ENCODE measurements at places on chromosomes 1 and 21.

GRCh38 chr1:151478140-151478812 is 19.0 kb upstream of the POGZ start:
- DNase-seq, result no peak

DNA sequence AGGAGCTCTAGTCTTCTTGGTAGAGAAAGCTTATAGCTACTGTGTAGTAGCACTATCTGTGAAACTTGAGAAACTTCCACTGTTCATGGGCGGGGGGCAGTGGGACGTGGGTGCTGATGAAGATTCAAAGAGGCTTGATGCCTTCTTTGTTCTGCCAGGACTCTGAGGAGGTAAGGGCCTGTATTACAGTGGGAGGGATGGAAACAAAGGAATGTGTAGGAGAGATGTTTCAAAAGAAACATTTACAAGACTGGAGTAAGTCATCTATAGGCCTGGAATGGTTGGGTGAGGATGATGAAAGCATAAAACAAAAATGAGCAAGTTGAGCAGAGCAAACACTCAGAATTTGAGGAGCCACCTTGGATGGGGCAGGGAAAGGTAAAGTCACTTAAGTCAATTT is 89.4 kb downstream of the C1orf21 start:
- no peak for DNase-seq

DNA sequence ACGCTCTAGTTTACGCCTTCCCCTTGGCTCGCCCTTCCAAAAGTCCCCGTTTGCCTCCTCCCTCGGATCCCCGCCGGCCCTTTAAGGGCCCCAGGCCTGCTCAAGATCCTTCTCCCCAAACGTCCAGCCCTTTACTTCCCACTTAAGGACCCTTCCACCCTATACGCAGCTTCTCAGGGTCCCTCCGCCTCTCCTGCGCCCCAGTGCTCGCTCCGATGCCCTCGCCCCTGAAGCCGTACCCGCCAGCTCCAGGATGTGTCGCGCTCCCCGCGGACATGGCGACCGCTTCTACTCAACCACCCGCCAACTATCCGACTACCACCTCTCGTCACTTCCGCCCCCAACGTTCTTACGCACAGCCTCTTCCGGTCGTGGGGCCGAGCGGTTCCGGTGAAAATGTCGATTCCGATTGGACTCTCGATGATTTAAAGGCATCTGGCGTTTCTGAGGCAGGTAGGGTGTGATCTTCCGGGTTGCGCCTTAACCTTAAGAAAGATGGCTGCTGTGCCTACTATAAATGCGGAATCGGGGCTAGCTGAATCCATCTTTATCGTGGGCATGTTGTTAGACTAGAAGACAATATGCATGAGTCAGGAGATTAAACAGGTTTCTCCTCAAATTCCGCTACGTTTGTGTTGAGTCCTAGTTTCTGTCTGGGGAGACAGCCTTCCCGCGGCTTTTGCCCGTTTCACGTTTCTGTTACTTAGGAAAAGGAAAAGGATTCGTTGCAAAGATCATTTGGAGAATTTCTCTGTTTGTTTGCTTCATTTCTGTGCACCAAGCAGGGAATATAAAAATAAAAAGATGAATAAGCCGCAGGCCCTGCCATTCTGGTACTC is at the start of gene KHDC4:
Gene KHDC4, minus strand, starts transcription at position 317 of the 839 bp plus-strand sequence. Its CDS starts 40 bp downstream, at position 277.
- DNase-seq, result peak; percentile 89

- peak; percentile 18 for DNase-seq
These were observed 35.2 kb downstream of the DNASE2B start for GRCh38 chr1:84433258-84434080.

DNA sequence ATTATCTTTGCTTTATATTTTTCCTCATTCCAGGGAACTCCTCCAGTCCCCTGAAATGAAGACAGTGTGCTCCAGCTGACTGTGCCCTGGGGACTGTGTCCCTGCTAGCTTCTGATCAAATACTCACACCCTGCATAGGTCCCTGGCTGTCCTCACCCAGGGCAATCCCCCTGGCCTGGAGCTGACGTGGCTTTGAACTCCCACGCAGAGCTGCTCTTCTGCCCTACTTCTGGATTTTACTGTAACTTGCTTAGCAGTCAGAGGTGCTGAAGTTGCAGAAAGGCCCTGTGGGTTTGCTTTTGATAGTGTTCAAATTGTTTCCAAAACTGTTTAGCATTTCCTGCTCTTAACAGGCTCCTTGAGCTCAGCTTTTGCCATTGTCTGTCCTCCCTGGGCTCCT is 186.5 kb downstream of the FASLG start:
- no peak for DNase-seq

GRCh38 chr1:61892977-61893376 is 150.7 kb downstream of the PATJ start:
- DNase-seq, result no peak

GRCh38 chr1:100459358-100460114 is 78.4 kb upstream of the GPR88 start:
- peak; percentile 35 for DNase-seq

GRCh38 chr21:45860493-45861155 is 120.9 kb upstream of the COL6A1 start:
- DNase-seq, result no peak

GRCh38 chr21:44734841-44735240 is 23.5 kb upstream of the TSPEAR start:
- no peak for DNase-seq

DNA sequence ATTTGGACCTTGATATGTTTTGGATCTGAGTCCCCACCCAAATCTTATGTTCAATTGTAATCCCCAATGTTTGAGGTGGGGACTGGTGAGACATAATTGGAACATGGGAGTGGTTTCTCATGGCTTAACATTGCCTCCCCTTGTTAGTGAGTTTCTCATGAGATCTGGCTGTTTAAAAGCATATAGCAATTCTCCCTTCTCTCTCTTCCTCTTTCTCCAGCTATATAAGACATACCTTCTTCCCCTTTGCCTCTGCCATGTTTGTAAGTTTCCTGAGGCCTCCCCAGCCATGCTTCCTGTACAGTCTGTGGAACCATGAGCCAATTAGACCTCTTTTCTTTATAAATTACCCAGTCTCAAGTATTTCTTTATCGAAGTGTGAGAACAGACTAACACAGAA is 692.4 kb downstream of the KCNT2 start:
- no peak for DNase-seq

DNA sequence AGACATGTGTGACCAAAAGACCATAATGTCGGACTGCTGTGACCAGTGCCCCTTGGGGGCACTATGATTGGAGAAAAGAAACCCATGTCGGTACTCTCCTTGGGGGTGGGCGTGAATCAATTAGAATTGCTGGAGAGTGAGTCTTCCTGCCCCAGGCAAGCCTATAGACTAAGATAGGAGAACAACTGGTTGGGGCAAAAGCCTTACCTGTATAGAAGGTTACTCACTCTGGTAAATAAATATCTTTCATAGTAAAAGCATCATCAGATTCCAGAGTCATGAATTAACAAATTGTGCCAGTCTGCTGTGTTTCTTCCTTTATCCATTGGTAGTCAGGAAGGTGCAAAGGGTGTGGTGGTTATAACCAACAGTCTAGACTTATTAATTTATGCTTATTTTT is 2.9 kb upstream of the PTGFRN start:
- DNase-seq, result no peak

DNA sequence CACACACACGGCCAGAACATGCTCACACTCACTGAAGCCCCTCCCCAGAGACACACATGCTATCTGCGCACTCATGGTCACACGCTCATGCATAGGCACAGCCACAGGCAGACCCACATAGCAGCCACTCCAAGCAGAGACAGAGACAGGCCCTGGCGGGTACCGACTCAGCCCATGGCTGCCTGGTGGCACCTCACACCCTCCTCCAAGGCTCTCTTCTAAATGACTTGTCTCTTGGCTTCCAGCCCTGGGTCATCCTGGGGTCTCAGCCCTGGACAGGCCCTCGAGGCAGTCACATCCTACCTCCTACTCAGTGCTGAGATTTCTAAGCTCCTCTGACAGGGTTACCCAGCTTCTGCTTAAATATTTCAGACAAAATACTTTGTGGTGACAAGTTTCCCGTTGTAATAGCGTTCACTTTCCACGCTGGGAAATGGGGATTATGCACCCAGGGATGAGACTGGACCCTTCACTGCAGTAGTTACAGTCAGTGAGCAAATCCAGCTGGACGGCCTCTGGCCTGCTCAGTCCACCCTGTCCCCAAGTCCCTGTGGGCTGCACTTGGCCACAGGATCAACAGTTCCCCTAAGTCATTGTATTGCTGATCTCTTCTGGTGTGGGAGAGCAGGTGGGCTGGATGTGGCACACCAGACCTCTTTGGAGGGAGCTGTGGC is 2.9 kb upstream of the NFASC start:
- DNase-seq, result no peak

DNA sequence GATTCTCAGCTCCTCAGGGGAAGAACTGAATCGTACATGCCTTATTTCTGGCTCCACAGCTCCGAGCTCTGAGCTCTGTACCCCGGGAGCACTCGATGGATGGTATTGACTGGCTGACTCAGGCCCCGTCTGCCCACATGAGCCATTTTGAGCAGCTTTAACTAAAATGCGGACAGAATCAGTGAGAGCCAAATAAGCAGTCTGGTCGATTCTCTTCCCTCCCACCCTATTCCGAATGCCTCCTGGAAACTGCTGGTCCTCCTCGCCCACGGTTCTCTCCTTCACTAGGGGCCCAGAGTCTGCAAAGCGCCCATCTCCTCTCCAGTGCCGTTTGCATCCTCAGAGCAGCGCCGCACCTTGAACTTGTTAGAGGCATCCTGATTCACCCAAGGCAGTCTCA is 125.9 kb upstream of the IRF2BP2 start:
- no peak for DNase-seq

- no peak for DNase-seq
These were observed 6.8 kb upstream of the C1QTNF12 start for GRCh38 chr1:1253314-1253713.

DNA sequence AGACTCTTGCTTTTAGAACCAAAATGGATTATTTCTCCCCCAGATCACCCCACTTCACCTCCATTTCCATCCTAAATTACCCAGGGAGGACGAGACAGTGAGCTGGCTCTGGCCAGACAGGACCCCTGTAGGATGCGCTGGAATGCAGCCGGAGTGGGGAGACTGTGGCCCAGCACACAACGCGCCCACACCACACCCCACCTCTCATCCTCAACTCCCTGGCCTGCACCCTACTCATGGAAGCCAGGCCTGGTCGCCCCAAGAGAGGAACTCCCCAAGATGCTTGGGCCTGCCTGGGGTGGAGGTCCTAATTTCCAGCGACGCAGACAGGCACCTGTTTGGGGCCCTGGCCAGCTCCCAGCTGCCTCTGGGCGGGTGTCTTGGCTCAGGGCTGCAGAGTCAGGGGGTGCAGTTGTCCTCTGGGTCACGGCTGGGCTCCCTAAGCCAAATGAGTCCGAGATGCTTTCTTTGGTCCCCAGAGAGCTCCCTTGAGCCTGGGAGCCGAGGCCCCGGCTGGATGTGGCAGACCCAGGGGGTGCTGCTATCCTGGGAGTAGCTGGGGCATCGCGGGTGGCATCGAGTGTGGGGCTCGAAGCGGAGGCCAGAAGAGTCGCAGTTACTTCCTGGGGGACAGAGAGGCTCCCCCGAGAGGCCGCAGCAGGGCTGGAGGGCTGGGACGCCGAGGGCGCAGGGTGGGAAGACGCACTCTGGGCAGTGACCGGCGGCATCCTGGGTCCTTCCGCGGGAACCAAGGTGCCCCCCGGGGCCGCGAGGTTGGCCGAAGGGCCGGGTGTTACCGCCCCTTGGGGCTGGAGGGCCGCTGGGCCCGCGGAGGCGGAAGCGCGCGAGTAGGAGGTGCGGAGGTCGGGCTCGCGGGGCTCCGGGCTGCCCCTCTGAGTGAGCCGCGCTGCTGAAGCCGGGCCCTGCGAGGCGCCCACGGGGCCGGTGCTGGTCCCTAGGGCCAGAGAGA is 10.4 kb downstream of the CLEC20A start:
- no peak for DNase-seq
